ENCODE measurements at places on chromosomes 2 and 18. TPM values are rescaled to one million over a fixed set of nuclear protein-coding genes. Genes with fewer than 3 reads are reported as not detected.

GRHL1 gene
- total RNA-seq, result 0.88 TPM

GRCh38 chr2:182584462-182584861, 131.6 kb upstream of the DNAJC10 start:
- DNase-seq, result no peak

DNA sequence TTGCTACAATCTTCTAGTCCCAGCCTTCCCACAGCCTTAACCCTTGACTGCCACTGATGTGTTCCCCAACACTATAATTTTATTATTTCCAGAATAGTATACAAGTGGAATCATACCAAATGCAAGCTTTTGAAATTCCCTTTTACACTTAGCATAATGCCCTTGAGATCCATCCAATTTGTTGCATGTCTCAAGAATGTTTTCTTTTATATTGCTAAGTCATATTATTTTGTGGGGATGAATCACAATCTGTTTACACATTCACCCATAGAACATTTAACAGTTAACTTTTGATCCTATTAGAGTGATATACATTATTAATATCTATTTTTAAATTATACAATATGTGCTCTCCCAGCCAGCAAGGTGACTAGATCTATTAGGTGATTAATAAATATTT, 74.3 kb upstream of the KYNU start:
- no peak for DNase-seq

PKDCC gene
- not detected for total RNA-seq

GRCh38 chr18:10365901-10366300, 88.5 kb upstream of the APCDD1 start:
- no peak for DNase-seq

Data from activated naive CD4-positive, alpha-beta T cell treated with anti-CD3 and anti-CD28 coated beads, Interleukin-2, amount 50 U/mL, for 72 hours (primary cell).